NCI-H1930 (cell line): ENCODE measurements at places on chromosomes 3 and 15.

- DNase-seq = no peak
Observed at GRCh38 chr3:56989169-56989976, 71.1 kb upstream of the SPATA12 start.

DNA sequence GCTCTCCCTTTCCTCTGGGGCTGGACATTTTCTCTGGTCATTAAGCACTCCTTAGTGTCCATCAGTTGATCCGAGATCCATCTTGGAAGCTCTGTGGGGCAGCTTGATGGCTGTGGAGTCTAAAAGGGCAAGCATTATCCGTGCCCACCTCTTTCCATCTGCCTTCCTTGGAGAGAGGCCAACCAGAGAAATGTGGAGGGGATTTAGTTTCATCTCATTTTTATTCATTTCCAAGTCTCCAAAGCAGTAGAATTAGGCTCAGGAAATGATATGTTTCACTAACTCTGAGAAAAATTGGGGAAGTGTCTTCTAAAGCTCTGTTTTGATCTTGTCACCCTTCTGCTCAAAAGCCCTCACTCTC, 95.9 kb upstream of the KLHL25 start:
- DNase-seq = no peak

- no peak for DNase-seq
Observed at GRCh38 chr15:89827829-89828228, 13.2 kb upstream of the ANPEP start.

DNA sequence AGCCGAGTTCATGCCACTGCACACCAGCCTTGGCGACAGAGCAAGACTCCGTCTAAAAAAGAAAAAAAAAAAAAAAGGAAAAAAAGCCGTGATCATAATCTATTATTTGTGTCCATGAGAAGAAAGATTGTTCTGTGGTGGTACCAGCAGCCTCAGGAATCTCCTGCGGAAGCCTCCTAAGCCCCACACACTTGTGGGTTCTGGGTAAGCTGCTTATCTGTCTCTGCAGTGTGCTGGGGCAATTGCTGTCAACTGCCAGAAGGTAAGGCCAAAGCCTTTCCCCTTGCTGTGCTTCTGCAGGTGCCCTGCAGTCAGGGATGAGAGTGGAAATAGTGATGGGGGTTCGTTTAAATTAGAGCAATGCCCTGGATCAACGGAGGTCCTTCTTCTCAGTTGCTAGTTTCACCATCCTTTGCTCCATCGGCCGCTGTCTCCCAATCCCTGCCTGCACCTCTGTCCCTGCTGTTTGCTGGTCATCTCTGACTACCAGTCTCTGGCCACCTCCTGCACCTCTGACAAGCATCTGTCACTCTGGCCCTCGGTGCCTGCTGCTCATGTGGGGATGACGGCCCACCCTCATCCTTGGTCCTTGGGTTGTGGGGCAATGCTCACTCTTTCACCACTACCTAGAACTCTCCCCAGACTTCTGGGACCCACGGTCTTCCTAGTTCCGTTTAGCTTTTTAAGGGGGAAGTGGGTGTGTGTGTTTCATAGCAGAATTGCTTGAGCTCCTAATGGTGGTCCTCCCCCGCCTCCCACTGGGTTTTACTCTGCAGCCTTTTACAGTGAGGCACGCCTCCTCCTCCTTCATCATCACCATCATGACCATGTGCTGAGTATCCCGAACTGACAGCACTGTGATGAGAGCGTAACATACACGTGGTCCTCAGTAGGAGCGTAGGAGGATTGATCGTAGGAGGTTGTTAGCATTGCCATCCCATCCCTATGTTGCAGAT, 25.5 kb downstream of the CHRD start:
- DNase-seq = no peak

- no peak for DNase-seq
Observed at GRCh38 chr3:197293605-197294237, 4.7 kb downstream of the DLG1 start.

DNA sequence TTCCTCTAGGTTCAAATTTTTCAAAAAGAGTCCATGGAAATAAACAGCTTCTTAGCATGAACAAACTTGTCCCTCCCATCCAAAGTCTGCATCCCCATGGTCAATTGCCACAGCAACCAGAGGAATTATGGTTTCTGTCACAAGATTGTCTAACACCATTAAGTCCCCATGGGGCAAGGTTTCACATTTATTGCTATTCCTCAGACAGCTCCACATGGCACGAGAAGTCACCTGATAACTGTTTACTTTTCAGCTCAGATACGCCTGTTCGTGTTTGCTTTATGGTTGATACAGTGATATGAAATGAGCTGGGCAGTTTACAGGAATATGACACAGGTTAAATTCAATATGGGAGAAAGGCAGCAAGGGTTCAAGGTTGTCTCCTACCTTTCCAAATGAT, 37.9 kb upstream of the MUC13 start:
- DNase-seq = no peak

DNA sequence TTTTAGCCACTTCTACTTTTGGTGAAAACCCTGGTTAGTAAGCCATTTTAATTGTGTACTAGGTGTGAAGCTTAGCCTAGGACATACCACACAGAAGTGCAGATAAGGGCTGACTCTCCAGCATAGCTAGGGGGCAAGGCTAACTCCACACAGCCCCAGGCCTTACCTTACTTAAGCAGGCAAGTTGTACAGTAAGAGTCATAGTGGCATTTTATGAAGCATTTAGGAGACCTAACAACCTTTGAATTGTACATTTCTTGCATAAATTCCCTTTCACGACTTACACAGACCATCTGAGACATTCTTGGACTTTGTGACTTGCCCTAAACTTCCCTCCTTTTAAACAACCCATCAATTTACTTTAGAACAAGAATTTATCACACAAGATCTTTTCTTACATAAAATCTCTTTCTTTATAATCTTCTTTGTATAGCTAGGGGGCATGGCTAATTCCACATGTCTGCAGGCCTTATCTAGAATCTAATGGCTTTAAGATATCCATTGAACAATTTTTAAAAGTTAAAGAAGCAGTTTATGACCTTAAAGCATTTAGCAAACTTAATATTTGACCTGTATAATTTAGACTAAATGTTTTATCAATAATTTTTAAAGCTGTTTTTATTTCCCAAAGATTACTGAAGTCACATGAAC, 18.7 kb upstream of the SKIL start:
- no peak for DNase-seq

GRCh38 chr3:195059471-195060216, 211.3 kb downstream of the XXYLT1 start:
- DNase-seq = no peak

- DNase-seq = no peak
Observed at GRCh38 chr15:88385078-88385700, 82.0 kb downstream of the MRPL46 start.

DNA sequence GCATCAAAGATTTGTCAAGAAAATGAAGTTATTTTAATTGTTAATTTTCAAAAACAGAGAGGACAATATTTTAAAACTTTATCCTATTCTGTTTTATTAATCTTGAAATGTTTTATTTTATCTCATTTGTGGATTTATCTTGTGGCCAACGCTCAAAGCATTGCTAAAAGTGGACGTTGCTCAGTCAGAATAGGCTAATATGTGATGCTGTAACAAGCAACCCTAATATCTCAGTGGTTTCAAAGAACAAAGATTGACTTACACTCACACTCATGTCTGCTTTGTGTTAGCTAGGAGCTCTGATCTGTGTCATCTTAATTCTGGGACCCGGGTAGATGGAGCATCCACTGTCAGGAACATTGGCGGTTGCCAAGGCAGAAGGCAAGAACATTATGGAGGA, 86.0 kb upstream of the PLCL2 start:
- no peak for DNase-seq

DNA sequence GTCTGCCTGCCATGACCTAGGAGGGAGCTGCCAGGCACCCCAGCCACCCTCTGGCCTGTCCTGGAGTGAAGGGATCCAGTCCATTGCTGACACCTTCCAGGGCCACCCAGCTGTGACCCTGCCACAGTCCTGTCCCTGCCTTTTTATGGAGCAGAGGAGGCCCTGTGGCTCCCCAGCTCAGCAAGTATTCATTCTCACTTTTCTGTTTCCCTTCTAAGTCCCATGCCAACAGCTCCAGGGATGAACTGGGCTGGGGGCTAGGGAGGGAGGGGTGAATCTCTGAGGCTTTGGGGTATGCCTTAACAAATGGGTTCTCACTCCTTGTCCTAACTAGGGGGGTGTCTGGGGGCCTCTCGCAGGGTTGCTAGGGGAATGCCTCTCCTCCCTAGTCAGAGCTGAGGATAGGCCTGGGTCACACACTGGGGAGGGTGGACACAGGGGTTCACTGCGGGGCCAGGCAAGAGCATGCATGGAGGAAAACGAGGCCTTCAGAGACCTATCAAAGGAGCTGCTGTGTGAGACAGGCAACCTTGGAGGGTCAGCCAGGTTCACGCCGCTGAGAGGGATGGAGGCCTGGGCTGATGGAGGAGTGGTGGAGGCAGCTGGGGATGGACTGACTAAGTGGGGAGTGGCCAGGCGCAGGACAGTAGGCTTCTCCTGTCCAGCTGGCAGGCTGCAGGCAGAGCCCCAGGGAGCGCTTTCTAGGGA, 31.8 kb downstream of the EPHB3 start:
- DNase-seq = no peak

DNA sequence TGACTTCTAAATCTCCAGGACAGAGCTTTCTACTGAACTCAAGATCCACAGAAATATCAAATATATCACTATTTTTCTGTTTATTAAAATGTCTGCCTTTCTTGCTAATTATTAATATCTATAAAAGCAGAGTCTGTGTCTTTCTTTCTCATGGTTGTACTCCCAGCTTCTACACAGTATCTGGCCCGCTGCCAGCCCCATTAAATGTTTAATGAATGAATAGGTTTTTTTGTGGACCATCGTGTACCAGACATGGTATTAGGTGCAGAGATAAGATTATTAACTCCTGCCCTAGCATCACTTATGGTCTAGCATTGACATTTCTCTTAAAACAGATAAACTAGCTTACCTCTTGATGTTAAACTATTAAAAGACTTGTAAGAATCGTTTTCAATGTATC, 111.4 kb upstream of the RBMS3 start:
- no peak for DNase-seq

- DNase-seq = no peak
Observed at GRCh38 chr15:63166219-63166618, 8.9 kb upstream of the RPS27L start.

- no peak for DNase-seq
Observed at GRCh38 chr15:47972738-47973137, 148.1 kb upstream of the SLC24A5 start.

GRCh38 chr3:50146316-50146901, 8.7 kb upstream of the SEMA3F start:
- DNase-seq = no peak

DNA sequence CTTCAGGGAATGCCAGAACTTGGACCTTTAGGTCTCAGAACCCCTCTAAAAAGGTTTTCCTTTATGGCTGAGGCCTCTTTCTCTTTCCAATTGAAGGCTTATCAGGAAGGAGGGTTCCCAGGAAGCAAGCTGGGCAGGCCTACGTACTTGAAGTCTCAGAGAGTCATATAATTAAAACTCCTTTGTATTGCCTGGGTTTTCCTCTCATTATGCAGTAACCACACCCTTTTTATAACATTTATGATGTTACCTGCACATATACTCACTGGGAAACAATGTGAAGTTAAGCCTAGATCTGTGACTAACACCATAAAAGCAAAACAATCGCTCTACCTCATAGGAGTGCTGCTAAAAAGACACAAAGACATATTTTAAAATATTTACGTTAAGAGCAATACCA, 27.3 kb downstream of the SERP1 start:
- no peak for DNase-seq

DNA sequence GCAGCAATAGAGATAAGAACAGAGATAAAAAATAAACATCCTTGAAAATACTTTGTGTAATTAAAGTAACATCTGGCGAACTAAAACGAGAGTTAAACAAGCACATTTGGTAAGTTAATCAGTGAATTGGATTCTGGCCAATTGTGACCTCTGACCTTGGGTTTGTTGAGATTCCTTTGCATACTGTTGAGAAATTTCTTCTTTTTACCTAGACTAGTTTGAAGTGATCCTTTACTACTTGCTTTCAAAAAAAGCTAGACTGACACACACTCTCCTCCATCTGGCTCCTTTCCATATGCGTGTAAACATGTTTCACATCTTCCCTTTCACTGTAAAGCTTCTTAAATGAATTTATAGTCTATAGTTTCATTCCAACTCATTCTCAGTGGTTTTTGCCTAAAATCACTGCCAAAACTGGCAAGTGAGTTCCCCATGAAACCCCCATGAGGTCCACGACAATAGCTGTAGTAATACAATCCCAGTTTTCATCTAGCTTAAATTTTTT, 17.3 kb upstream of the GBE1 start:
- DNase-seq = no peak

DNA sequence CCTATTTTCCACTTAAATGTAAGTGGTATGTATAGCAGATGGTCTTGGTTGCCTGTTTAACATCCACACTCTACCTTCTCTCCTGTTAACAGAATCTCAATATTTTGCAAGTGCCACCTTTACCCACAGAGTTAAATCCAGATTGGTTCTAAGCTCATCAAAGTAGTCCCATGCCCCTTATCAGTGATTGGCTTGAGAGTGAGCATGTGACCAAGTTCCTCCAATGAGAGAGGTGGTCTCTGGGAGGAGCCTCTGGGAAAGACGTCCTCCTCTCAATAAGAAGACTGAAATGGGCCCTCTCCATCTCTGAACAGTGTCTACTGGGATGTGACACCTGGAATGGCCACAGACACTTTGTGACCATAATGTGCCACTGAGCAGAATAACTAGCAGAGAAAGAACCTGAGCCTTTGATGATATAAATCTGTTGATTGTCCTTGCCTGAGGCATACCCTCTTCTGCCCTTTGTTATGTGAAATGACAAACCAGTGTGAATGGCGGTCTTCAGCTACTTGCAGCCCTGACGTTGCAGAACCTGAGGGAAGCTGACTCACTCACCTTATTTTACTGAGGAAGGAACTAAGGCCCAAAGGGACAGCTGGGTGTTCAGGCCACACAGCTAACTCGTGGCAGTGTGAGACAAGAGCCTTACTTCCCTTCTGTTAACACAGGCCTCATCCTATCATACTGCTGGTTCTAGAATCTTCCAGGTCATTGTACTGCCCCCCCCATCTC, 42.4 kb upstream of the LARS2 start:
- DNase-seq = no peak

DNA sequence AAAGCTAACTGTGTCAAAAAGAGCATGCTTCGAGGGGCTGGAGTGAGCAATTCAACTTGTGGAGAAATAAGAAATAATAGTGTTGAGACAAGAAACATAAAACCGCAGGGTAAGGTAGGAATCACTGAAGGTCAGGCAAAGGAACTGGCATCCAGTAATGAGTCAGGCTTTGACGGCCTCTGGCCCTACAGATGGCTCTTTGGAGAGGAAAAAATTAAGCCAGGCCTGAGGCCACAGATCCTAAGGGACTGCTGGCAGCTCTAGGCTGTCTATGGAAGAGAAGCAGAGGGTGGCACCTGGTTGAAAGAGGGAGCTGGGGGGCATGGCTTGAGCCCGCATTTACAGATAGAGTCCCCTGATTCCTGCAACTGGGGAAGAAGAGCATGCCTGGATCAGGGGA, 28.6 kb upstream of the ZSCAN2 start:
- no peak for DNase-seq

- no peak for DNase-seq
Observed at GRCh38 chr15:40290918-40291574, 8.2 kb upstream of the ANKRD63 start.

- DNase-seq = no peak
Observed at GRCh38 chr3:62621925-62622324, 248.6 kb upstream of the FEZF2 start.
